ENCODE measurements at places on chromosomes 6 and 20.

- no peak for DNase-seq
These were observed 88.0 kb upstream of the ADGRF1 start for GRCh38 chr6:47130086-47130485.

GRCh38 chr20:54123587-54124180, 50.1 kb downstream of the CYP24A1 start:
- DNase-seq, result no peak

GRCh38 chr6:11218538-11219399, 13.7 kb downstream of the NEDD9 start:
- no peak for DNase-seq

- no peak for DNase-seq
These were observed 63.9 kb downstream of the FAM83B start for GRCh38 chr6:54910431-54910884.

DNA sequence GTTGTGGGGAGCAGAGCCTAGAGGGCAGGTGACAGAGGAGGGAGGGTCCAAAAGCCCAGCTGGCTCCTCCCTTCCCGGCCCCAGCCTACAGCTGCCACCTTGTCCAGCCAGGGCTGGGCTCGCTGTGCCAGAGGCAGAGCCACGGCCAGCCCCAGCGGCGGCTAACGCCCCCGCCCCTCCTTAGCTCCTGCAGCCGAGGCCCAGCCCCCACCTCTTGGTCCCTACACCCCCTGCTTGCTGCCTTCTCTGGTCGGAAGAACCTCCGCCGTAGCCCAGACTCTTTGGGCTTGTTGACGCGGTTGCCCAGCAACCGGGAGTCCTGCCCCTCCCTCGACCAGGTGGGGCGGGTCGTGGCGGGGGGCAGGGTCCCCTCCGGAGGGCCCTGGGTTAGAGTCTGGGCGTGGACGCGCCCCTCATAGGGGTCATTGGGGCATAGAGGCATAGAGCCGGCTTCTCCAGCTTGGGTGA, 521 bp upstream of the LKAAEAR1 start:
- DNase-seq, result no peak
